ENCODE measurements at places on chromosomes 1 and 21.

DNA sequence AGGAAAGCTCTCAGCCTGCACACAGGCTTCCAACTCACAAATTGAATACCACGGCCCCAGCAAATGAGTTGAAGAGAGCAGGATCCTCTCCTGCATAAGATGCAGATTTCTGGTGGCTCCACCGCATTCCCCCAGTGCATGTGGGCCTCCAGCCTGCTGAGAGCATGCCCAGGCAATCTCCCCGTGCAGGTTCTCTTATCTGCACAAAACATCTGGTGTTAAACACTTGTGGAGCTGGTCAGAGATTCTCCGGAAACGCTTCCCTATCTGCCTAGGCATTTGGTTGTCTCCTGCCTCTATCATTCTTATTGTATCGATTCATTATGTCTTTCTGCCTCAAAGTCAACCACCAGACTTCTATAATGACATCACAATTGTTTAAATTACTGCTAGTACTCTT, 1349.0 kb upstream of the B3GALT2 start:
- no peak for DNase-seq

GRCh38 chr1:88341447-88341846, 342.6 kb upstream of the PKN2 start:
- DNase-seq: no peak

- DNase-seq: no peak
Measured at GRCh38 chr1:71908303-71908702, 374.0 kb downstream of the NEGR1 start.

GRCh38 chr1:3530926-3531818, 76.7 kb downstream of the ARHGEF16 start:
- DNase-seq: peak; percentile 89

- peak; percentile 54 for DNase-seq
Measured at GRCh38 chr1:169201084-169201619, 94.7 kb downstream of the ATP1B1 start.

DNA sequence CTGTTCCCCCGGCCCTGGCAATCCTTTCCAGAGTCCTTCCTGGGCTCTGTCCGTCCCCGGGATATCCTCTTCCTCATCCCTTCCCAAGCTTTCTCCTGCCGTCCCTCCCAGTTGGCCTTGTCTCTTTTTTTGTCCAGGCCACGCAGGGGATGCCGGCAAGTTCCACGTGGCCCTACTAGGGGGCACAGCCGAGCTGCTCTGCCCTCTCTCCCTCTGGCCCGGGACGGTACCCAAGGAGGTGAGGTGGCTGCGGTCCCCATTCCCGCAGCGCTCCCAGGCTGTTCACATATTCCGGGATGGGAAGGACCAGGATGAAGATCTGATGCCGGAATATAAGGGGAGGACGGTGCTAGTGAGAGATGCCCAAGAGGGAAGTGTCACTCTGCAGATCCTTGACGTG, 13.4 kb upstream of the SVBP start:
- no peak for DNase-seq

- no peak for DNase-seq
Measured at GRCh38 chr1:227214207-227214606, 104.1 kb downstream of the CDC42BPA start.

DNA sequence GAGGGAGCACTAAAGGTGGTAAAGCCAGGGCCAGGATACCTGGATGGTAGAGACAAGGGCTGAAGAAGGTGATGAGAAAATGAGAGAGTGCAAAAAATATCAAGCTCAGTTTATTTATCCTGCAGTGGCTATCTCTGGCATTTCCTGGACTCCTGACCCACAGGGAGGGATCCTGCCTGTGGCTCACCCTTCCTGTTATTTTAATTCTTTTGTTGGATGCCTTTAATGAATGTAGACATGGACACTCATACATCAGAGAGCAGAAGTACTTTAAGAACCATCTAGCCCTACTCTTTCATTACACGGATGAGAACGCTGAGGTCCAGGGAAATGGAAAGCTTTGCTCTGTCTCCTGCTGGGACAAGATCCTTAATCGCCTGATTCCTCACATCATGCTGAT, 20.6 kb downstream of the JUN start:
- peak; percentile 90 for DNase-seq

DNA sequence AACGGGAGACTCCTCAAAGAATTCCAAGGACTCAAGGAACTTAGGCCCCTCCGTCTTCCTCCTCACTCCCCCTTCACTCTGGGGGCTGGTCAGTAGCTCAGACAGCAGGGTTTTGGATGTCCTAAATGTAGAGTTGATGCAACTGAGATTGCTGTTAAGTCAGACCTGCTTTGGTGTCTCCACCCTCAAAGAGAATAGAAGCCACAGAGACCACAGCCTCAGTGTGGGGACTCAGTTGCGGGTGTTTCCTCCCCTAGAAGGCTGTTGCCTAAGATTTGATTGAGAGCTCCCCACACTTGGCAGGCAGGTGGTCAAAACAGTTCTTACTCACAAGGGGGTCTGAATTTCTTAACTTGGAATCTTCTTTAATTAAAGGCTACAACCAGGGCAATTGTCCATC, 7.6 kb downstream of the MAN1C1 start:
- DNase-seq: no peak

DNA sequence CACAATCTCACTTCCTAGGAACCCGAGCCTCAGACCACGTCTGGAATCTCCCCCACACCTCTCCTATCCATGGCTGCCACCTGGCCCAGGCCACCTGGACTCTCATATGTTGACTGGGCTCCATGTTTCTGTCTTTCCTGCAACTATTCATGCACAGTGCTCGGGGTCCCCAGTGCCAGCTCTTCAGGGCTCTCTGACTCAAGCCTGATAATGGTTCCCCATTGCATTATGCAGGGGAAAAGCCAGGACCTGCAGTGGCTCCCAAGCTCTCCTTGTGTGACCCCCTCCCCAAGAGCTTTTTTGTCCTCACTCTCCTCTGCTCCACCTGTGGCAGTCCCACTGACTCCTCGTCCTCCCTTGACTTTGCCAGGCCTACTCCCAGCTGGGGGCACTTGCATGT, 417.6 kb downstream of the NPHP4 start:
- no peak for DNase-seq

- peak; percentile 66 for DNase-seq
Measured at GRCh38 chr1:221708076-221708571, 33.8 kb downstream of the DUSP10 start.

- peak; percentile 70 for DNase-seq
Measured at GRCh38 chr1:66598670-66599069, 64.7 kb downstream of the SGIP1 start.

- no peak for DNase-seq
Measured at GRCh38 chr1:186848509-186849130, 19.9 kb downstream of the PLA2G4A start.

- DNase-seq: no peak
Measured at GRCh38 chr1:32666901-32667566, 16.0 kb downstream of the RBBP4 start.

DNA sequence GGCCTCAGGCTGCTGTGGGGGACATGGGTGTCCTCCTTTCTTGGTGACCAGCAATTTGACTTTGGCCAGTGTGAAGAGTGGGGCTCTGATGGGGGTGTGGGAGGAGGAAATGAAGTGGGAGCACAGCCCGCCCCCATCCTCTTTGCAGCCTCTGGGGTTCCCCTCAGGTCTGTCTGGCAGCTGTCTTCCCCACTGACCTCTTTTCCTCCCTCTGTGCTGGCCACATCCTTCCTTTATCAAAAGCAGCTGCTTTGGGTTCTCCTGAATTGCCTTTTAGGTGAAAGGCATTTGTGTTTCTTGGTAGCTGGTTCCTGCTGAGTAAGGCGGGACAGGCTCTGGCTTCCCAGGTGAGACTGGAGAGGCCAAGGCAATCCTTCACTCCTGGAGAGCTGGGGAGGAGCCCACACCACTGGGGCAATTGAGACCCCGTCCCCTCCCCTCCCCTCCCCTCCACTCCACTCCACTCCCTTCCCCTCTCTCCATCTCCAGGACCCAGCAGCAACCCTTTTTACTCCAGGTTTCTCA, 24.9 kb downstream of the PCAT6 start:
- DNase-seq: no peak

- DNase-seq: no peak
Measured at GRCh38 chr1:157600236-157600635, 2.4 kb upstream of the FCRL4 start.

DNA sequence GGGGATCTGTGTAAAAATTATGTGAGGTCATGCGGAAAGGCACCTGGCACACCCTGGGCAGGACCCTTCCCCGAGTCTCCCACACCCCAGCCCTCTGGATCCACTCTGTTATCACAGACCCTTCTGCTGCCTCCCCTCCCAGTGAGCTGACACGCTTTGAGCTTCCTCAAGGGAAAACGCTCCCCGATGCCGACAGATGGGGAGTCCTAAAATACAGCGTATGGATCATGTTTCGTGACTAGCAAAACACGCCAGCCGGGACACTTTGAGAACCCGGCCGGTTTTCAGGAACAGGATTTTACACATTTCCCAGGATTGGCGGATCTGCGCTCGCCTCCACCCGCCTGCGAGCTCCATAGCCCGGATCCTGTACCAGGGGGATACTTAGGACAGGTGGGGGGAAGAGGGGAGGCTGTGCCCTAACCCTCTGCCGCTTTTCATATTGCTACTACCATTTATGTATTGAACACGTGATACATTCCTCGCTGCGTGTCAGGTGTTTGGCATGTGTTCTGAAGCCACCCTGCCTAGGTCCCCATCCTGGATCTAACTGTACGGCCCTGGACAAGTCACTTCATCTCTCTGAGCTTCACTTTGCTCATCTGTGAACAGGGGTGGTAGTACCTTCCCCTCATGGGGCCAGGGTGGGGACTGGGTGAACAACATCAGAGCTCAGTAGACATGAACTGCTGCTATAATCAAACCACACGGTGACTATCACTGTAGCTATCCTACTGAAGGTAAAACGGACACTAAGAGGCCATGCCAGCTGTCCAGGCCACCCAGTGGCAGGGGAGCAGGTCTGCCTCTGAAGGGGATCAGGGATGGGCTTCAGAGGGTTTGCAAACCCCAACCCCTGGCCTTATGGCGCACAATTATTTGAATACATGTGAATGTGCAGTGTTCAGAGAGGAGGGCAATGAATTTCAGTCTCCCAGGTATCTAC, 63.2 kb downstream of the SSBP3 start:
- no peak for DNase-seq

DNA sequence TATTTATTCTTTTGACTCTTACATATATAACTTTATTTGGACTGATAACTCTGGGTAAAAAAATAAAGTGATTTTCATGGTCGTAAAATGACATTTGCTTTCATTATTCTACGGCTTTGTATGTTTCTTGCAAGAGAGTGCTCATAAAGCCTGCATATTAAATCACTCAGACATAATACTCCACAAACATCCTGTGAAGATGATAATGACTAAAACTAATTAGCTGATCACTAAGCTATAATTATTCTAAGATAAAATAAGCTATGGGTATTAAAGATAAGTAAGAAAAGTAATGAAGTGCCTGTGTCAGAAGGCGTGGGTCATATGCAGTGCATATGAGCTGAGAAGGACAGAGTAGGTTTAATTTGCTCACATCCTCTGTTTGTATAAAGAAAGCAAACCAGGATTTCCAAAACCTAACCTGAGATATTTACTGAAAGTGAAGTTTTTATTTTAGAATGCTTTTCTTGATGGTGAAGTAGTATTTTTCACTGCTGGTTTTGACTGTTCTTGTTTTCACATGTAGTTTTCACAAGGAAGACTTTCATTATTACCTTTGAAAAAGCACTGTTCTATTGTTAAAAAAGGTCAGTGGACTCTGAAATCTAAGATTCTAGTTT, 278.8 kb downstream of the AMY1C start:
- no peak for DNase-seq

Data from Daoy (cell line).